ENCODE measurements at places on chromosomes 2 and 18. TPM values are rescaled to one million over a fixed set of nuclear protein-coding genes. Genes with fewer than 3 reads are reported as not detected.

- no peaks in the 10 kb centered on the region for H3K36me3 ChIP-seq
- DNase-seq = no peak
These were observed 45.5 kb downstream of the ARHGEF4 start for GRCh38 chr2:130882111-130882690.

- no peak for DNase-seq
- no peaks in the 10 kb centered on the region for H3K36me3 ChIP-seq
- H3K4me1 ChIP-seq = no peaks in the 10 kb centered on the region
- no peak overlapping the region for H3K4me3 ChIP-seq
These were observed 171.9 kb upstream of the ACAA2 start for GRCh38 chr18:49985236-49985635.

GRCh38 chr2:205166745-205167144 is 515.6 kb upstream of the NRP2 start:
- H3K4me1 ChIP-seq = peaks cover 7% of the 10 kb centered on the region
- DNase-seq = no peak
- no peak overlapping the region for H3K4me3 ChIP-seq
- H3K36me3 ChIP-seq = no peaks in the 10 kb centered on the region
- no peaks in the 10 kb centered on the region for H3K27me3 ChIP-seq

BCL2 gene
- 95.9 TPM for total RNA-seq

All from activated T-helper 1 cell treated with anti-CD3 and anti-CD28 coated beads, Interleukin-12 subunit alpha, Interleukin-12 subunit beta, Interleukin-2, Interleukin-4 antibody, amounts not matched to agents 30 ng/mL and 10 ng/mL and 1 ng/mL, durations not matched to agents 14 hours and 24 hours and 36 hours (primary cell).